ENCODE measurements at places on chromosomes 11 and 22.

DNA sequence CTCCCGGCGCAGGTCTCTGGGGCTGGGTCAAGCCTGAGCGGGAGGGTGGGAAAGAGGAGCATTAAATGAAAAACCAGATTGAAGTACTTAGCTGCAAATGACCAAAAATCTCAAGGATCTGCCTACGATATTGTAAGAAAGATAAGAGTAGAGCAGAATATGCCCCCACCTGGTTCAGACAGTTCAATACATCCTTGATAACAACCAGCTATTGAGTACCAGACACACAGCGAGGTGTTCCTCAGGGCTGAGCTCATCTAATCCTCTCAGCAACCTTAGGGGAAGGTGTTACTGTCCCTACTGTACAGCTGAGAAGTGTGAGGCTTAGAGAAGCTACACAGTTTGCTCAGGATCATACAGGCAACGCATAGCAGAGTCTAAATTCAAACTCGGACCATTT, 27.4 kb upstream of the HMGXB4 start:
- no peak for DNase-seq

- DNase-seq, result no peak
These were observed 775 bp downstream of the FAM181B start for GRCh38 chr11:82732734-82733443.

DNA sequence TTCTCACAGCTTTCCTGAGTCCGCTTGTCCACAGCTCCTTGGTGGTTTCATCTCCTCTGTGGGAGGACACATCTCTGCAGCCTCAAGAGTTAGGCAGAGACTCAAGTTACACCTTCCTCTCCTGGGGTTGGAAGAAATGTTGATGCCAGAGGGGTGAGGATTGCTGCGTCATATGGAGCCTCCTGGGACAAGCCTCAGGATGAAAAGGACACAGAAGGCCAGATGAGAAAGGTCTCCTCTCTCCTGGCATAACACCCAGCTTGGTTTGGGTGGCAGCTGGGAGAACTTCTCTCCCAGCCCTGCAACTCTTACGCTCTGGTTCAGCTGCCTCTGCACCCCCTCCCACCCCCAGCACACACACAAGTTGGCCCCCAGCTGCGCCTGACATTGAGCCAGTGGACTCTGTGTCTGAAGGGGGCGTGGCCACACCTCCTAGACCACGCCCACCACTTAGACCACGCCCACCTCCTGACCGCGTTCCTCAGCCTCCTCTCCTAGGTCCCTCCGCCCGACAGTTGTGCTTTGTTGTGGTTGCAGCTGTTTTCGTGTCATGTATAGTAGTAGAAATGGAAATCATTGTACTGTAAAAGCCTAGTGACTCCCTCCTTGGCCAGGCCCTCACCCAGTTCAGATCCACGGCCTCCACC, 11.7 kb downstream of the RASD2 start:
- DNase-seq, result no peak

DNA sequence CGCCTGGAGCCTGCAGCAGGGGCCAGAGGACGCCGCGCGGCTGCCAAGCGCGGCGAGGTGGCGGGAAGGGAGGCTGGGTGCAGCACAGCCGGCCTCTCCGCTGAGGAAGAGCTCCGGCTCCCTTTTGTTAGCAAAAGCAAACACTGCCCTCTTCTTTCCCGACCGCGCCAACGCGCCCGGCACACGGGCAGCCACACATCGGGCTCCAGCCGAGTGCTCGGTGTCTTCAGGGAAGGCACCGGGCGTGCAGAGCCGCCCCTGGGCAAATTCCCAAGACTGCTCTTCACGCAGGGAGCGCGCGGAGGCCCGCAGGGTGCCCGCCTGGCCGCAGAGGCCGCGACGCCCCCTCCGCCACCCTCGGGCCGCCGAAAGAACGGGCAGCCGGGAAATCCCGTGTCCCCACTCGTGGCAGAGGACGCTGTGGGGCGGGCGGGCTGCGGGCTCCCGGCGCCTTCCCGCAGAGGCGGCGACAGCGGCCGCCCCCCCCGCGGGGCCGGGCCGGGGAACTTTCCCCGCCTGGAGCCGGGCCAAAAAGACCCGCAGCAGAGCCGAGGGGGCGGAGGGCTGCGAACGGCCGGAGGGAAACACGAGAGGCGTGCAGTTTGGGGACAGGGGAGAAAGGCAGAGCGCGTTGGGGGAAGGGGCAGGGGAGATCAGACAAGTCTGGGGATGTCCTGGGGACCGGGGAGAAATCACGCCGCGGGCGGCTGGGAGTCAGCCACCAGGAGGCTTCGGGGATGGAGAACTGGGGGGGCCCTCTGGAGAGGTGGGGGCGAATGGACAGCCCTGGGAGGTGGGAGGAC, 931 bp downstream of the CADM1 start:
- no peak for DNase-seq

DNA sequence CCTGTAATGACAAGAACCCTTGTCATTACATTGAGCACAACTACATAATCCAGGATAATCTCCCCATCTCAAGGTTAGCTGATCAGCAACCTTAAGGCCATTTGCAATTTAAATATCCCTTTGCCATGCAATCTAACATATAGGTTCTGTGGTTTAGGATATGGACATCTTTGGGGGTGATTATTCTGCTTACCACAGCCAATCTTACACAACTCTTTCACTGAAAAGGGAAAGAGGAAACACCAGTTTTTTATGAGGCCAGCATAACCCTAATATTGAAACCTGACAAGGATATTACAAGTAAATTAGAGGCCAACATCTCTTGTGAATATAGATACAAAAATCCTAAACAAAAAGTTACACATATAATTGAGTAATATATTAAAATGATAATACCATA, 78.5 kb downstream of the CYP2R1 start:
- DNase-seq, result no peak

- DNase-seq, result no peak
These were observed 34.6 kb upstream of the PDGFD start for GRCh38 chr11:104198576-104198975.

DNA sequence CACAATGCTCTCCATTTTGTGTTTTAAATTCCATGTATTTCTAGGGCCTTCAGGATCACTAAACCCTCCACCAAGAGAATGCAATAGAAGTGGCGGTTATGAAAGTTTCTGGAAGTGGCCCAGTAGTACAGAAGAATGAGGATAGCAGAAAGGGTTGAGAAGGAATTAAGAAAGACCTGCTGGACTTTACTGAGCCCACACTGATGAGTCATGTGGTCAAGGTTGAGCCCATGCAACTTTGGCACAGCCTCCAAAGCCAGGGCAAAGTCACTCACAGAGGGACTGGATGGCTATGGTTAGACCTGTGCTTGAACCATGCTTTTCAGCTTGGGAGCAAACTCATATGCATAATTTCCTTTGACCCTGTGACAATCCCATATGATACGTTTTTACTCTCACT, 102.9 kb upstream of the PLET1 start:
- DNase-seq, result no peak

DNA sequence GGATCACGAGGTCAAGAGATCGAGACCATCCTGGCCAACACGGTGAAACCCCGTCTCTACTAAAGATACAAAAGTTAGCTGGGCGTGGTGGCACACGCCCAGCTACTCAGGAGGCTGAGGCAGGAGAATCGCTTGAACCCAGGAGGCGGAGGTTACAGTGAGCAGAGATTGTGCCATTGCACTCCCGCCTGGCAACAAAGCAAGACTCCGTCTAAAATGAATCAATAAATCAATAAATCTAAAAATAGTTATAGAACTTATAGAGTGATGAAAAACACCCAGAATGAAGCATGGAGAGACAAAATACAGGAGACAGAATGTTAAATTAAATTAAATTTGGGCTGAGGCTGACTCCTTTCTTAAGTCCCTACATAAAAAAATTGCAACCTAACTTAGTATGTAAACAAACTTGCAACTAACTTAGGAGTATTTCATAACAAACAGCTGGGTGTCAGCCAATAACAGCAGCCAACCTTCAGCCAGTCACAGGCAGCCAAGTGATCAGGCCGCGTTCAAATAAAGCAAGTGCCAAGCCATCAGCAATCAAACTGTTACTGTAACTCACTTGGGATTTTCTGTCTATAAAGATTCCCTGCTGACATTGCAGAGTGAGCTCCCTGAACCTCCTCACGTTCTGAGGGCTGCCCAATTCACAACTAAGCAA, 7.3 kb upstream of the TP53AIP1 start:
- no peak for DNase-seq

- DNase-seq, result no peak
These were observed 25.7 kb downstream of the CASP5 start for GRCh38 chr11:104997288-104997687.

- no peak for DNase-seq
These were observed 616.5 kb downstream of the BRD1 start for GRCh38 chr22:49211176-49211575.

DNA sequence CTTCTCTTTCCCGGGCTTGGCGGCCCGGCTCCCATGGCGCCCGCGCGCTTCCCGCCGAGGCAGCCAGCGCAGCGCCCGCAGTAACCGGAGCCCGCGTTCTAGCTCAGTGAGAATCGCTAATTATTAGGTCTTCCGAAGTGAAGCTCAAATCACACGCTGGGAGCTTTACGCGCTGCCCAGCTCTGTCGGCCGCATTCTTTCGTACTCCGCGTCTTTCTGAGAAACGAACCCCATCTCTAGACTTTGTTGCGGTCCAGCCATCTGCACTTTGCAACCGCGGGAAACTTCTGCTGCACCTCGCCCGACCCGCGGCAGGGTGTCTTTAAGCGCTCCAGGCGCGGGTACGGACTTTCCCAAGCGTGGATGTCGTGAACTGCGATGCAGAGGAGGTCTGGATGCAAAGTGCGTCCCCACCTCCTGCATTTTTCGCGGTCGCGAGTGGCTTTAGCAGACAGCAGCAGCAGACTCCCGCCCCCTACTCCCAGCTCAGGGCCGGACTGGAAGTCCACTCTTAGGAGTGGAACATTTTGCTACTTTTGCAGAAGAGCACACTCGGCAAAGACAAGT, 6.0 kb upstream of the PAX6 start:
- no peak for DNase-seq

- DNase-seq, result no peak
These were observed 108.2 kb downstream of the CYP2R1 start for GRCh38 chr11:14783788-14784187.

DNA sequence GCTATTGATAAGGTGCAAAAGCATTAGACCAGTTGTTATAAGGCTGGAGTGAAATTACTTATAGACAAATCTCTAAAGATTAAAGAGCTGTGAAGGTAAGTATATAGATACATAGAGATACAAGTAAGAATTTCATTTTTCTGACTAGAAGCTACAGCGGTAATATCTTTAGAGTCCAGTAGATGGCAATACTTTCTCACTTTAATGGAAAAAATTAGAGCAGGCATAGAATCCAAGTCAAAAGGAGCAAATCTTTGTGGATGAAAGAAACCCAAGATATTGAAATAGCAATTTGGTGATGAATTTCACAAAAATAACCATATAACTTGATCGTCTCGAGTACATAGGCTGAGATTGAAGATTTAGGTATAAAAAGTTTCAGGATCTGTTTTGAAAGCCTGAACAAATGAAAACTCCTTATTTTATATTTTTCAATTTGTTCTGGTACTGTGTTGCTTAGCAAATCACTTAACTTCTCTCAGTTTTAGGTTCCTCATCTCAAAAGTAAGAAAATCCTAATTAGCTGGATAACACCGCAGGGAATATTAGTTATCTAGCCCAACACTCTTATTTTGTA, 81.9 kb downstream of the UVRAG start:
- peak; percentile 10 for DNase-seq

DNA sequence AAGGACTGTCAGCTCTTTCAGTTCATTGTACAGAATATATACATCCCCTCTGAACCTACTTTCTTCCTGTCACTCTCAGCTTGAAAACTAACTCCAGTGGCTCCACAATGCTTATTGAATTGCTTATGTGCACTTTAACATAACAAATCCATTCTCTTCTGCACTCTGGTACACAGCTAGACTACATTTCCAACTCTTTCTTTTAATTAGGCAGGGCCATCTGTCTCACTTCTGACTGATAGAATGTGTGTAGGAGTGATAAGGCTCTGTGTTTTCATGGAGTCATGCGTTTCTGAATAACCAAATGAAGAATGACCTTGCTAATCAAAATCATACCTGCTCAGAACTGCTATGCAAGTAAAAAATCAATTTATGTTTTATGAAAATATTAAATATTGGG, 278.5 kb upstream of the CCDC179 start:
- no peak for DNase-seq

DNA sequence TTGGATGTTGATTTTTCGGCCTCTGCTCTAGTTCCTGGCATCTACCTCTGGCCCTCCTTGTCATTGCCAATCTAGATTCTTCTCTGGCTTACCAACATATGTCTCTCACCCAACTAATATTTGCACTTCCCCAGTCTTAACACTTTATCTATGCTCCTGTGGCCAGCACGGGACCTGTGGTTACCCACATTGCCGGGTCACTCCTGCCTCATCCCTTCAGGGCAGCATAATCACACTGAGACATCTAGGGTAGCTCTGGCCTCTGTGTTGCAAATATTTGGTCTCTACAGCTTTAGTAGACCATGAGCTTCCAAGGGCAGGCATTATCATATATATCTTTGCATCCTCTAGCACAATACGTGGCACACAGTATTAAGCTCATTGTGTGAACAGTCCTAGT, 182.0 kb upstream of the ARHGAP20 start:
- DNase-seq, result no peak

DNA sequence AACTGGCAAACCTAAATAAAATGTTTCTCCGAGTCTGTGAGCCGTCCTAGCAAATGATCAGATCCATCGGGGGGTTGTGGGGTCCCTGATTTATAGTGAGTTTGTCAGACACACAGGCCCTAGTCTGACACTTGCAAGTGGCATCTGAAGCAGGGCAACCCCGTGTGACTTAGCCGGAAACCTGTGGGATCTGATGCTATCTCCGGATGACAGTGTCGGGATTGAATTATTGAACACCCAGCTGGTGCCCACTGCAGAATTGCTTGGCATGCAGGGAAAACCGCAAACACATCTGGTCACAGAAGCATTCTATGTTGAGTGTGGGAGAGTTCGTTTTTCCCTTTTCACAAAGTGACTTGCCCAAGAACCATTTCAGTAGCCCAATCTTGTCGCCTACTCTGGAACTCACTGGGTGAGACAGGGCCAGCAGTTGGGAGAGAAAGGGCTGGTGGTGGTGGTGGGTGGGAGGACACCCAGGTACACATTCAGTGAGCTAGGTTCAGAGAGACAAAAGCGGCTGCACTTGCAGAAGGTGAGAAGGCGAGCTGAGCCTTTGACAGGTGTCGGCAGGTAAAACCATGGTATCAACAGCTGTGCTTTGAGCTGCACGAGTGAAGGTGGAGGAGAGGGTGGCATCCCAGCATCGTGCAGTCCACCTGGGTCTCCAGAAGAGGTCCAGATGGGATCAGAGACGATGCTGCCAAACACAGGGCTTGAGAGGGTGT, 33.7 kb upstream of the B3GAT1 start:
- DNase-seq, result no peak

- no peak for DNase-seq
These were observed 76.7 kb downstream of the SVIP start for GRCh38 chr11:22752908-22753310.
